ENCODE measurements at places on chromosomes 13 and 19. TPM values are rescaled to one million over a fixed set of nuclear protein-coding genes. Genes with fewer than 3 reads are reported as not detected.

DNA sequence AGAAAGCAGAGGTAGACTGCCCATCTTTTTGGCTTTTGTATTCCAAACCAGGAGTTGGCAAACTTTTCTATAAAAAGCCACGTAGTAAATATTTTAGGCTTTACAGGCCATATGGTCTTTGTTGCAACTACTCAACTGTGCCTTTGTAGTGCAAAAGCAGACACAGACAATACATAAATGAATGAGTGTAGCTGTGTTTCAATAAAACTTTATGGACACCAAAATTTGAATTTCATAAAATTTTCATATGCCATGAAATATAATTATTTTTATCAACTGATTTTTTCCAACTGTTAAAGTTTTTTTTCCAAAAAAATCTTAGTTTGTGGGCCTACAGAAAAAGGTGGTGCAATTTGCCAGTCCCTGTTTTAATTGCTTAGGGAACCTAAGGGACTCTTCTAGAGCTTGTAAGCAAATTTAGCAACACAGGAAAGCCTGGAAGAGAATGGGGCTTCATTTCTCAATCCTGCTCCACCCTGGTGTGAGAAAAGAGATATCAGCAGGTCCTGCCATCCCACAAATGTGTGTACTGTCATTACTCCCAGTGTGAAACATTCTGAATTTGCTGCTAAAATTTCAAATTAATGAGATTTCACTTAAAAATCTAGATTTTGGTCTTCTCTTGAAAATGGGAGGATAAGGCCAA lies 194.2 kb downstream of the RGCC start:
- H3K27me3 ChIP-seq = no peaks in the 10 kb centered on the region
- H3K27ac ChIP-seq = no peak overlapping the region
- H3K4me3 ChIP-seq = no peak overlapping the region

DNA sequence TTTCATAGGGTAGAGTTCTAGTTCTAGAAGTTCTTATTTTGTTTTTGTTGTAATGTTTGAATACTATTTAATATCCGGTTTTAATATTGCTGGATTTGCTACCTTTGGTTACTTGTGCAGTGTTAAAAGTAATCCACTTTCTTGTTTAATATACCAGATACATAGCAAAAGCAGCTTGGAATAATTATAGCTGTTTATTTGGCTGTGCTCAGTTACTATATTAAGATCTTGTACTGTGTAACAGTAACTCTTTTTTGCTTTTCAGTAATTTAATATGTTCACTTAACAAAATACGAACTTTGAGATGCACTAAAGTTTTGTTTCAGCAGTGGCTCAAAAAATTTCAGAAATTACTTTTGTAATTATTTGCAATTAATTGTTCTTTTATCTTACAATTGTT lies 50.9 kb downstream of the AKAP11 start:
- no peaks in the 10 kb centered on the region for H3K27me3 ChIP-seq
- no peaks in the 10 kb centered on the region for H3K36me3 ChIP-seq
- H3K4me1 ChIP-seq = peaks cover 5% of the 10 kb centered on the region
- H3K4me3 ChIP-seq = no peak overlapping the region
- no peak for DNase-seq

DNA sequence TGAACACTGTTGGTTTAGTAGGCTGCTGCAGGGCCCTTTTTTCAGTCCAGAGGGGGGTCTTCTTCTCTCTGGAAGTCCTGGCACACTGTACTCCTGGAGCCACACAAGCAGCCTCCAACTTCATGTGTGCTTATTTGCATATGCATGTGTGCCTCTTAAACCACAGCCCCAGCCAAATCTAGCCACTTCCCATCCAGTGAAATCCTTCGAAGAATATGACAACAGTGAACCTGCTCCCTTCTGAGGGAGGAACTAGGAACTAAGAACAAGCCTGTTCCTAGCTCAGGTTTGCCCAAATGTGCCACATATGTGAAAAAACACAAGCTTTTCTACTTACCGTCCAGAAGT lies 348.5 kb downstream of the FOXO1 start:
- no peaks in the 10 kb centered on the region for H3K27me3 ChIP-seq
- H3K4me3 ChIP-seq = no peak overlapping the region
- H3K4me1 ChIP-seq = peaks cover 37% of the 10 kb centered on the region
- H3K36me3 ChIP-seq = no peaks in the 10 kb centered on the region
- no peak for DNase-seq

GRCh38 chr13:112842343-112842856 lies 126.6 kb upstream of the MCF2L start:
- H3K27me3 ChIP-seq = no peaks in the 10 kb centered on the region
- H3K4me1 ChIP-seq = no peaks in the 10 kb centered on the region
- H3K27ac ChIP-seq = no peak overlapping the region
- peaks cover 7% of the 10 kb centered on the region for H3K36me3 ChIP-seq
- no peak overlapping the region for H3K4me3 ChIP-seq

Gene ZNF728
- not detected for total RNA-seq

- no peak for DNase-seq
- no peak overlapping the region for H3K4me3 ChIP-seq
- no peaks in the 10 kb centered on the region for H3K36me3 ChIP-seq
- no peak overlapping the region for H3K27ac ChIP-seq
- H3K27me3 ChIP-seq = no peaks in the 10 kb centered on the region
These were observed 188.1 kb downstream of the NHLRC3 start for GRCh38 chr13:39226359-39226758.

Gene APOE
- 4.5 TPM for total RNA-seq

DNA sequence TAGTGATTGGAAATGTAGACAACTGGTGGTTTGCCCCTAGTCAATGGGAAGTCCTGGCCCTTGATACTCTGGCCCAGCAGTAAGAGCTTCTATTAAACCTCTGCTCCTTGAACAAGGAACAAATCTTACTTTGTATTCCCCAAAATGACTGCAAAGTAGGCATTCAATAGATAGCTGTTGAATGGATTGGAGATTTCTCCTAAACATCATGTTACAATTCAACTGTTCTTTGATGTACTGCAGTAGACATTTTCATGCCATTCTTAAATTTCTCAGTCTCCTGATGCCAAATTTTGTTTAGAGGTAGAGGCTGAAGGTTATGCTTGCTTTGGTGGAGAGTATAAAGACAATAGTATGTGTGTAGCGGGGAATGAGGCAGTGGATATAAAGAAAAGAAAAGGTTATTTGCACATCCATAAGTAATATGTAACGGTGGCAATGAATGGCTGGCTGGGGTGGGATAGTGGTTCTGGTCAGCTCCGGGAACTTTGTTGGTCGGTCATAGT lies 12.8 kb downstream of the MIR17HG start:
- no peak overlapping the region for H3K27ac ChIP-seq
- H3K36me3 ChIP-seq = no peaks in the 10 kb centered on the region
- H3K4me3 ChIP-seq = no peak overlapping the region
- DNase-seq = no peak
- H3K27me3 ChIP-seq = no peaks in the 10 kb centered on the region
- H3K4me1 ChIP-seq = no peaks in the 10 kb centered on the region

- H3K4me3 ChIP-seq = no peak overlapping the region
- no peak for DNase-seq
- H3K27ac ChIP-seq = no peak overlapping the region
- no peaks in the 10 kb centered on the region for H3K36me3 ChIP-seq
These were observed 19.0 kb downstream of the PLIN4 start for GRCh38 chr19:4499318-4499717.

DNA sequence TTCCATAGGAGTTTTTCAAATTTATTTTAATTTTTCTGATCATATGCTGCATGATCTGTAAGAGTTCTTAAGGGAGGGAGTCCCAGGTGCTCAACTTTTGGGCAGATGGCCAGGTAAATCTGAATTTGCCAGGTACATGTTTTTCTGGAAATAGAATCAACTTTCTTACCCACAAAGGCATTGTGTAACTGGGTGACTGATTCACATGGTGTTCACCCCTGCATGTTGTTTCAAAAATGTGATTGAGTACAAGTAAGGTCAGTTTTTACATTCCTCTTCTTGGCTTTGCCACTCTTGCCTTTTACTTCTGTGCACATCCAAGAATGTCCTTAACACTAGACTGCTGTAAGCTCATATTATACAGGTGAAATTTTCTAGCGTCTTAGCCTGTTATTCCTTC lies 30.4 kb downstream of the RB1 start:
- H3K27me3 ChIP-seq = no peaks in the 10 kb centered on the region
- H3K36me3 ChIP-seq = no peaks in the 10 kb centered on the region
- no peak overlapping the region for H3K27ac ChIP-seq
- no peak for DNase-seq
- no peaks in the 10 kb centered on the region for H3K4me1 ChIP-seq
